ENCODE measurements at places on chromosomes 16 and 17. TPM values are rescaled to one million over a fixed set of nuclear protein-coding genes. Genes with fewer than 3 reads are reported as not detected.

The PPL gene
- total RNA-seq = 9.7 TPM

The PERCC1 gene
- total RNA-seq = not detected

The PRR35 gene
- not detected for total RNA-seq

The CPNE7 gene
- 19.7 TPM for total RNA-seq

The FZD2 gene
- total RNA-seq = 203 TPM

The CCL17 gene
- total RNA-seq = not detected

The RFNG gene
- total RNA-seq = 41.0 TPM

The LLGL2 gene
- 2.4 TPM for total RNA-seq

The TMEM92 gene
- 6.6 TPM for total RNA-seq

The TP53TG3C gene
- not detected for total RNA-seq

The NLRC3 gene
- not detected for total RNA-seq

The MVD gene
- total RNA-seq = 28.8 TPM

The ZNF785 gene
- total RNA-seq = 19.8 TPM

The FOXJ1 gene
- total RNA-seq = 0.13 TPM

The CA7 gene
- not detected for total RNA-seq
